ENCODE measurements at places on chromosomes 11 and 22. TPM values are rescaled to one million over a fixed set of nuclear protein-coding genes. Genes with fewer than 3 reads are reported as not detected.

ARHGEF17 gene
- 13.3 TPM for total RNA-seq

TRIM6 gene
- 9.7 TPM for total RNA-seq

LGALS12 gene
- total RNA-seq, result not detected

ANO1 gene
- 2.7 TPM for total RNA-seq

UPK3A gene
- not detected for total RNA-seq

UBE4A gene
- 9.9 TPM for total RNA-seq

TESMIN gene
- 4.3 TPM for total RNA-seq

PIK3IP1 gene
- 0.82 TPM for total RNA-seq

LUZP2 gene
- not detected for total RNA-seq
